ENCODE measurements at places on chromosomes 12 and 14. TPM values are rescaled to one million over a fixed set of nuclear protein-coding genes. Genes with fewer than 3 reads are reported as not detected.
A peak's percentile ranks its signal among the peaks of the same experiment; 100 is the strongest.

ENDOU gene
- not detected for total RNA-seq

- DNase-seq, result no peak
- no peaks in the 10 kb centered on the region for H3K36me3 ChIP-seq
- H3K4me3 ChIP-seq, result no peak overlapping the region
- no peaks in the 10 kb centered on the region for H3K4me1 ChIP-seq
These were observed 295.5 kb downstream of the RMST start for GRCh38 chr12:97758194-97758501.

DNA sequence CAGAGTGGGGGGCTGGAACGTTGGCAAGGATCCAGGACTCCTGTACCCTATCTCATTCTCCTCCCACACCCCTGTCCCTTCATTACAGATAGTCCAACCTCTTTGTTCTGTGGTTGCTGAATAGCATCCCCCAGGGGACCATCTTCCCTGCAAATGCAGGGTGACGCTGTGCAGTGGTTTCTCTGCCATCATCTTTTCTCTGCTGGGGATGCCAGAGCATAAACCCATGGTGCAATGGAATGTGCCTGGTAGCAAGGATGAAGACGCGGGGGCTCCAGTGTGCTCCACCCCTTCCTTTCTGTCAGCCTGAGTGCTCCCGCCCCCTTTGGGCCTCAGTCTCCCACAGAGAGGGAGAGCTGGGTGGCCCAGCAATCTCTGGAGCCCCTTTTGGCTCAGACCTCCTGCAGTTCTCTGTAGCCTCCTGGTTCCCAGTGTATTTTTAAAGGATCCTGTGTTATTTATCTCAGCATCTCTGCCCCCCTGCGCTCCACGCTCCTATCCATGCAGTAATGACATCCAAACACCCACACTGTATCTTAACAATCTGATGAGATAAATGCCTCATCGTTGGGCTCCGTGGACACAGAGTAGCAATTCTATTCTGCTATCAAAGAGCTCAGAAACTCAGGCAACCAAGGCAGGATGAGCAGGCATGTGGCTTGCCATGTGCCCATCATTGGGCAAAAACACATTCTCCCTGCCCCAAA is 212.8 kb downstream of the CACNA1C start:
- H3K27me3 ChIP-seq, result no peaks in the 10 kb centered on the region
- no peak overlapping the region for H3K4me3 ChIP-seq
- H3K4me1 ChIP-seq, result no peaks in the 10 kb centered on the region
- H3K36me3 ChIP-seq, result no peaks in the 10 kb centered on the region
- no peak overlapping the region for H3K27ac ChIP-seq

DLGAP5 gene
- total RNA-seq, result 150 TPM

GRCh38 chr14:50822501-50823042 is 8.4 kb downstream of the NIN start:
- no peak for DNase-seq
- H3K4me3 ChIP-seq, result no peak overlapping the region
- peaks cover 12% of the 10 kb centered on the region for H3K4me1 ChIP-seq

GRCh38 chr12:49342066-49342913 is 4.4 kb upstream of the DNAJC22 start:
- peak; percentile 99 for DNase-seq
- H3K36me3 ChIP-seq, result no peaks in the 10 kb centered on the region

DNA sequence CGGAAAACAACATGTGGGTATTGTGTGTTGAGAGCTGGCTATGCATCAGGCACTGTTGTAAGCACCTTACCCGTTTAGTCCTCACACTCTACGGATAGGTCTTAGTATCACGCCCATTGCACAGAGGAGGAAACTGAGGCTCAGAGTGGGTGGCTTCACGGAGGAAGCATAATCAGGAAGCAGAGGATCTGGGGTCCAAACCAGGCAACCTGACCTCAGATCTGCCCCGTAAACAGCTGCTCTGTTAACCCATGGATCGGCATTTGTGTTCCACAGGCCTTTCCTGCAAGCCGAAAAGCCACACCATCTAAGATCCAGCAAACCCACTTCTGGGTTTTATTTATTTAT is 107.9 kb downstream of the SCARB1 start:
- H3K4me1 ChIP-seq, result no peaks in the 10 kb centered on the region
- H3K27me3 ChIP-seq, result no peaks in the 10 kb centered on the region
- no peak overlapping the region for H3K27ac ChIP-seq
- no peak for DNase-seq
- no peak overlapping the region for H3K4me3 ChIP-seq

GRCh38 chr14:77238996-77239395 is 32.0 kb downstream of the NGB start:
- DNase-seq, result no peak
- no peaks in the 10 kb centered on the region for H3K4me1 ChIP-seq
- H3K36me3 ChIP-seq, result no peaks in the 10 kb centered on the region
- H3K27me3 ChIP-seq, result no peaks in the 10 kb centered on the region
- no peak overlapping the region for H3K27ac ChIP-seq
- no peak overlapping the region for H3K4me3 ChIP-seq

DNA sequence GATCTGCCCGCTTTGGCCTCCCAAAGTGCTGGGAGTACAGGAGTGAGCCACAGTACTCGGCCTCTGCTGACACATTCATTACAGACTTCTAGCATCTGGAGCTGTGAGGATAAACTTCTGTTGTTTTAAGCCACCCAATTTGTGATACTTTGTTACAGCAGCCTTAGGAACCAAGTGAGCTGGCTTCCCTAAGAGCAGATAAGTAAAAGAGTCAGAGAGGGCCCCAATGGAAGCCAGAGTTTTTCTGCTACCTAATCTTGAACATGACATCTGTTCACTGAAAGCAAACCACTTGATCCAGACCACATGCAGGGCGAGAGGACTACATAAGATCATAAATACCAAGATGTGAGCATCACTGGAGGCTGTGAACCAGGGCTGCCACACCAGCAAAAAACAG is 3.7 kb upstream of the MAPKAPK5 start:
- H3K27ac ChIP-seq, result no peak overlapping the region
- H3K4me1 ChIP-seq, result no peaks in the 10 kb centered on the region
- peaks cover 6% of the 10 kb centered on the region for H3K36me3 ChIP-seq
- no peak for DNase-seq

- no peaks in the 10 kb centered on the region for H3K27me3 ChIP-seq
- no peak overlapping the region for H3K27ac ChIP-seq
- no peaks in the 10 kb centered on the region for H3K36me3 ChIP-seq
These were observed 414.8 kb upstream of the MGAT4C start for GRCh38 chr12:86670986-86671385.

GRCh38 chr14:100416081-100416680 is 93.0 kb downstream of the SLC25A47 start:
- H3K4me3 ChIP-seq, result no peak overlapping the region
- peaks cover 2% of the 10 kb centered on the region for H3K4me1 ChIP-seq
- DNase-seq, result no peak
- no peak overlapping the region for H3K27ac ChIP-seq
- no peaks in the 10 kb centered on the region for H3K36me3 ChIP-seq

THTPA gene
- total RNA-seq, result 16.6 TPM

DNA sequence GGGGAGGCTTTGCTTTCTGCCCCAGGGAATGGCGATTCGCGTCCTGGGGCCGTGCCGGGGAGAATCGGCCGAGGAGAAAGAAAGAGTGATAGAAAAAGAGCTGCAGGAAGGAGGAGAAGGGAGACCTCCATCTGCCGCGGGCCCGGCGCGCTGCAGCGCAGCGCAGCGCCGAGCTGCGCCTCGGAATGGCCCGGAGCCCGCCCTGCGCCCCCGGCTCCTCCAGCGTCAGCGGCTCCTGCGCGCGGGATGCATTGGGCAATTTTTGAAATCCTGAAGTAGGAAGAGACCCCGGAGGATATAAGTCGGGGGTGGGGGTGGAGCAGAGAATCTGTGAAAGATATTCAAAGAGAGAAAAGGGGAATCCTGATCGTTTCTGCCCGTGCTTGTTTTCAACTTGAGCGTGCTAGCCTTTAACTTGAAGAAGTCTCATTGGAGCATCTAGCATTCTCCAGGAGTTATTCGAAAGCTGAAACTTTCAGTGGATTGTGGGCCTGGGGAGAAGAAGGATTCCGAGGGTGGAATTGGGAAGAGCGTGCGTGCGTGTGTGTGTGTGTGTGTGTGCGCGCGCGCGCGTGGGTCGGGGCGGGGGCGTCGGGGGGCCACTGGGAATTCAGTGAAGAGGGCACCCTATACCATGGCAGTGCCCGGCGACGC is 441 bp downstream of the PDE3A start:
- H3K4me1 ChIP-seq, result 0 out of 2 replicates have a peak, but pooled peaks cover 6% of the 10 kb centered on the region
- no peaks in the 10 kb centered on the region for H3K36me3 ChIP-seq
- no peaks in the 10 kb centered on the region for H3K27me3 ChIP-seq
- H3K27ac ChIP-seq, result no peak overlapping the region
- DNase-seq, result no peak

DNA sequence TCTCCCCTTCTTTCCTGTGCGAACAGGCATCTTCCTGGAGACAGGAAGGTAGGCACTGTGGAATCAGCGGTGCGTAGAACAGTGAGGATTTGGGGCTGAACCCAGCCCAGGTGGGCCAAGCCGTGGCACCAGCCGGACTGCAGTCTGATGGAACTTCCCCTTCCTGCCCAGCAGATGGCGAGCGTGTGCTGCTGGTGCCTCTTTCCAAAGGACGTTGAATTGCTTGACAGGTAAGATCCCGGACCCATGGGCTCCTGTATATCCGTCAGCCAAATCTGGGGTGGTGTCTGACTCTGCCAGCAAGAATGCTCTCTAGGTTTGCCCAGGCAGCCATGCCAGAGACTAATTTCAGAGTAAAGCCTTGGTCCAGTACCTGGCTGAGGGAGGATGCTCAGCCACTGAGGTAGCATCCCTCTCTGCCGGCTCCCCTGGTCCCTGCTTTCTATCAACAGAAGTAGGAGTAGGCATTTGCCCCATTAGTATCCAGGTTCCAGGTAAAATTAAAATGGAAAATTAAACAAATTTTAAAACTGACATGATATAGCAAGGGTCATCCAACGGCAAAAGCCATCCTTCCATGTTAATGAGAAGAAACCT is 21.1 kb upstream of the KCNA5 start:
- peak; percentile 57 for DNase-seq
- no peak overlapping the region for H3K4me3 ChIP-seq
- no peaks in the 10 kb centered on the region for H3K27me3 ChIP-seq

DNA sequence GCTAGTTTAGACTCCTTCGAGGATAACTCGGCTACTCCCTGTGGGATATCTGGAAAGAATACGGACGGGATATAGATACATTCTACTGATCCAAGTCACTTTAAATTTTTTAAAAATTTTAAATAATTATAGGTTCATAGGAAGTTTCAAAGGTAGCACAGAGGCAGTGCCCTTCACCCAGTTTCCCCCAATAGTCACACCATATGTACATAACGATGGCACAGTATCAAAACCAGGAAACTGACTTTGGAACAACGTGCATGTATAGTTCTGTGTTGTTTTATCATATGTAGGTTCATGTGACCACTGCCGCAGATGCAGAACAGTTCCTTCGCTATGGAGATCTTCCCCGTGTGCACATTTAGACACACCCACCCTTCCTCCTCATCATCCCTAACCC is 352.3 kb downstream of the CACNA1C start:
- no peaks in the 10 kb centered on the region for H3K4me1 ChIP-seq
- H3K27ac ChIP-seq, result no peak overlapping the region
- H3K27me3 ChIP-seq, result no peaks in the 10 kb centered on the region
- H3K36me3 ChIP-seq, result no peaks in the 10 kb centered on the region
- no peak overlapping the region for H3K4me3 ChIP-seq

DNA sequence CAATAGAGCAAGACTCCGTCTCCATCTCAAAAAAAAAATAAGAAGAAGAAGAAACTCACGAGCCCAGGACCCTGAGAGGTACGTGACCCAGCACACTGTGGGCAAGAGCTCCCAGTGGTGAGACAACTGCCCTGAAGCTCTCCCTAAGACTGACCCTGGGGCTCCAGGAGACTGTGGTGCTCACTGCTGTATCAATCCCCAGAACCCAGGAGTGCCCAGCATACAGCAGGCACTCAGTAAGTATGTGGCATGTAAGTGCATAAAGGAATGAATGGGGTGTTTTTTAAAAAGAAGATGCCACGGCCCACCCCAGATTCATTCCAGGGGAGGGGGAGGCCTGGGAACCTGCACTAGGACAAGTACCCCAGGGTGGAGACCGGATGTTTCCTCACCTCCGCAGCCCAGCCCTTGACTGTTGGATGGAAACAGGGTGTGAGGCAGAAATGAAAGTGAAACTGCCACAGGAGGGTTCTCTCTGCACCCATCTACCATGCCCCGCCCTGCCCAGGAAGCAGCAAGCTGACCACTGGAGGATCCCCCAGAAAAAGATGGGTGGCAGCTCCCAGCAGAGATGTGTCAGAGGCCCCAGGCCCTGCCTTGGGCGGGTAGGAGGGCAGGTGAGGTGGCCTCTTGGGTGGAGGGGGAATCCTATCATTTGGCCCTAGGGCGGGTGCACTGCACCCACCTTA is 12.2 kb downstream of the ITPK1 start:
- peaks cover 15% of the 10 kb centered on the region for H3K4me1 ChIP-seq
- no peak overlapping the region for H3K4me3 ChIP-seq
- no peak for DNase-seq
- H3K27me3 ChIP-seq, result no peaks in the 10 kb centered on the region

- DNase-seq, result peak; percentile 53
- H3K27me3 ChIP-seq, result no peaks in the 10 kb centered on the region
- H3K4me3 ChIP-seq, result no peak overlapping the region
- no peaks in the 10 kb centered on the region for H3K36me3 ChIP-seq
These were observed 15.4 kb downstream of the TEAD4 start for GRCh38 chr12:2974560-2974971.

DNA sequence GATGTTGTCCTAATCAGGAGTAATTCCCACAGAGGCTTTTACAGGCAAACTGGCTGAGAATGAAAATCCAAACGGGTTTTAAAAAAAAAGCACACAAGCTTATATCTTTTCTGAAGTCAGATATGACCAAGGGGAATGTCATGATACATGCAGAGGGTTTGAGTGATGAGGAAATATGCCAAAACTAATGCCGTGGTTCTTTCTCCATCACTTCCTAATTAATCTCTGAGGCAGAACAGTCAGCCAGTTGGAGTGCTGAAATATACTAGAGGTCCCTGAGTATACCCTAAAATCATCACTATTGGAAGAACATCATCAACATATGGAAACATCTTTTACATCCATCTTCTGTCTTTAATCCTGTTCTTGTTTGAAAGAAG is 160.8 kb upstream of the FAR2 start:
- H3K27me3 ChIP-seq, result no peaks in the 10 kb centered on the region
- no peaks in the 10 kb centered on the region for H3K36me3 ChIP-seq
- H3K4me1 ChIP-seq, result no peaks in the 10 kb centered on the region
- no peak overlapping the region for H3K27ac ChIP-seq

DNA sequence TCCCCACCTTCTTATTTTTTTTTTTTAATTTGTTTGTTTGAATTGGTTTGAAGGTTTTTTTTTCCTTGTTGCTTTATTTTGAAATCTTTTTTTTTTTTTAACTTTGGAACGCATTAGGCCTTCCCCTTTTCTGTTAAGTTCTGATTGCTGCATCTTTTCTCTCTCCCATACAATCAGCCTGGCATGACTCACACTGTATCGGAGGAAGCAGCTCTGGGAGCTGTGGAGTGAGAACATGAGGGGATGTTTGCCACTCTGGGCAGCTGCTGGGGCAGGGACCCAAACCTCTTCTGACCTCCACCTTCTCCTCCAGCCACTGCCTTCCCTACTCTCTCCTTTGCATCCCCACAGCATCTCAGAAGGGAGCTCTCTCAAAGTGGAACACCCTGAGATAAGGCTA is 160.3 kb upstream of the FKBP4 start:
- no peak for DNase-seq
- H3K36me3 ChIP-seq, result no peaks in the 10 kb centered on the region

TMCC3 gene
- total RNA-seq, result 3.2 TPM

All from H1 (cell line).